Activated CD4-positive, alpha-beta T cell treated with anti-CD3 and anti-CD28 coated beads, Interleukin-2, amount 10 ng/mL, durations not matched to agents 7 days and 5 days (primary cell): ENCODE measurements at places on chromosomes 2 and 18. TPM values are rescaled to one million over a fixed set of nuclear protein-coding genes. Genes with fewer than 3 reads are reported as not detected.

PDE1A gene
- total RNA-seq = not detected

DNA sequence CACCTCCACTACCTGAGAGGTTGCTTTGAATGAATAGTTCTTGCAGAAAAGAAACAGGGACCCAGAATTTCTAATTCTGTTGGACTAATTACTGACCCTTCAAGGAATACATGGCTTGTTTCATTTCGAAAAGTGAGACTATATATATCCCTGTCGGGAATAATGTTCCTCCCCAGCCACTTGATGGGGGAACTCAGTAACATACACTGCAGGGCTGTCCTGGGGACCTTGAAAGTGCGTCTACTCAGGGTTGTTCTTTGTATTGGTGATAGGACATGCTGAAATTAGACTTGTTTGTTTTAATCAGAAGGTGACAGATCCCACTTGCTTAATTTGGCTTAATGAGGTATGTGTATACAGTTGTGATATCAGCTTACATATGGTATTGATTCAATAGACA lies 25.5 kb downstream of the MGAT5 start:
- H3K4me1 ChIP-seq = peaks cover 45% of the 10 kb centered on the region
- no peak for DNase-seq
- H3K36me3 ChIP-seq = peaks cover 32% of the 10 kb centered on the region

DNA sequence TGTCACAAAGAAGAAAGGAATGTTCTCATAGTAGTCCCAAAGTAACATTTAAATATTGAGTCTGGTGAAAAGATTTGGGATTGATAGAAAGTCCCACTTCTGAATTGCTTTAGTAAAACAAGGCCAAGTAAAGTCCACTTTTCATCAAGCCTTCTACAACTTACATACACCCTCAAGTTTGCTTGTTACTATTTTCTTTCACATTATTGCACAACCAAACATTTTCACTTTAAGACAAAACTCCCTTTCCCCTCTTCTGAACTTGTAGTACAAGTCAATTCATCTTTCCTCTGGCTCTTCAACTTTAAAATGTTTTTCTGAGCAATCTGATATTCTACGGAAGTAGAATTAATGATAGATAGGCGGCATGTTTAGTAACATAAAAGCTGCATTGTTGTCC lies 11.0 kb downstream of the MAIP1 start:
- no peaks in the 10 kb centered on the region for H3K27me3 ChIP-seq
- H3K4me3 ChIP-seq = no peak overlapping the region
- peaks cover 28% of the 10 kb centered on the region for H3K36me3 ChIP-seq
- no peak for DNase-seq
- H3K27ac ChIP-seq = no peak overlapping the region
- H3K4me1 ChIP-seq = peaks cover 8% of the 10 kb centered on the region

DNA sequence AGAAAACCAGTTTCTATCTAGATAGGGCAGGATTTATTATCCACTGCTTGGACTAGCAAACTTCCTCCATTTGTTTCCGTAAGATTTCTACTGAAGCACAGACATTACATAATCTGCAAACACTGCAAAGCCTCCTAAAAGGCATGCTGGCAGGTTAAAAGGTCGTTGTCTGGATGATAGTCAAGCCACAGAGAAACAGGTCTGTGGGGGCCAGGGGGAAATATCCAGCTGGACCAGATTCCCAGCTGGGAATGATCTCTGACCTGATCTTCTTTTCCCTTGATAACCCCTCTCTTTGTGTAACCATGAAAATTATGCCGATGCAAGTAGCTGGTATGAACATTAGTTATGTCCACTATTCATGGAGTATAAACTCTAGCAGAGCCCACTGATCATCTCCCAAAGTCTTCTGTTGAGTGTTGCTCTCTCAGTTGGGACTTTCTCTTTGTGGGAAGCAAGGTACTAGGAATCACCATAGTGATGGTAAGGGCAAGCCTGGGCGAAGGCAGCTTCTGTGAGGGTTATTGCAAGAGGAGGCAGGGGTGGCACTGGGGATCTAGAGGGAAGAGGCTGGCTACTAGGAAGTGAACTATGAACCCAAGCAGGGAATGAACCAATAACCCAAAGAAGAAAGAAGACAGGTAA lies 61.3 kb downstream of the GDF7 start:
- no peaks in the 10 kb centered on the region for H3K4me1 ChIP-seq
- no peak overlapping the region for H3K4me3 ChIP-seq
- no peak overlapping the region for H3K27ac ChIP-seq
- no peaks in the 10 kb centered on the region for H3K27me3 ChIP-seq
- no peak for DNase-seq

GRCh38 chr2:166784296-166784946 lies 103.9 kb upstream of the XIRP2 start:
- no peak for DNase-seq
- no peaks in the 10 kb centered on the region for H3K36me3 ChIP-seq
- no peak overlapping the region for H3K27ac ChIP-seq
- H3K4me3 ChIP-seq = no peak overlapping the region
- H3K4me1 ChIP-seq = no peaks in the 10 kb centered on the region

DNA sequence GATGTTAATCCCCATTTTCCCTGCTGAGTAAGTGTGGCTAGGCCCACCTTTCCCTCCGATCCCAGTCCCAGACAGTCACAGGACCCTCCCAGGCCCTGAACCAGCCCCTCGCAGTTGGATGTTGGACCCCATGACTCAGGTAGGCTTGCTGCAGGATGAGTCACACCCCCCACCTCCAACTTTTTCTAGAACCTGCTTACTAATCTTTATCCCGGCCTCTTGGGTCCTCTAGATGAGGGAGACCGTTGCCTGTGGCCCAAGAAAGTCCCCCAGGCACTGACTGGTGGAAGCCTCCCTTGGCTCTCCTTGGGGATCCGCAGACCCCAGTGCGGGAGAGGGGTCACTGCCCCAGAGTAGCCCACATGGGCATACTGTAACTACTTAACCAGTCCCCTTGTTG lies 98.5 kb downstream of the SMAD7 start:
- DNase-seq = no peak
- no peaks in the 10 kb centered on the region for H3K36me3 ChIP-seq
- H3K27me3 ChIP-seq = no peaks in the 10 kb centered on the region

GRCh38 chr2:96136129-96136720 lies 2.1 kb downstream of the ASTL start:
- no peak for DNase-seq
- H3K27ac ChIP-seq = no peak overlapping the region
- H3K4me1 ChIP-seq = peaks cover 10% of the 10 kb centered on the region

DNA sequence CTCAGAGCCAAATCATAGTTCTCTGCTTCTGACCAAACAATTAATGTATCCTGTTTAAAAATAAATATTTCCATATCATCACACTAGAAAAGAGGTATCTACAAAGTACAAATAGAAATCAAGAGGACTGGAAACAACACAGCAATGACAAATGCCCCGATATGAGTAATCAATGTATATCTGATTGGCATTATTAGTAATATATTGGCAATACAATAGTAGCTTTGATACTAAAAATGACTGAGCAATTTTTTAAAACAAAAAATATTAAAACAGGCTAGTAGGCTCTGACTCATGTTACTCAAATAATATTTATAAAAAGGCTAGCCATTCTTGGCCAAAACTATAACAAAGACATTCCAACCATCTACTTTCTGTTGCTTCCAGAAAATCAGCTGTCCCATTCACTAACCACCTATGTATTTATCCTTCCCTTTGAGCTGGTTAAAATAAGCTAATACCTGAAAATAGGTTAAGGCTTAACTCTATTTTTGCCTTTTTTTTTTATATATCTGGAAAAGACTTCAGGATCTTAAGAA lies 13.3 kb downstream of the PPP4R3B start:
- no peaks in the 10 kb centered on the region for H3K27me3 ChIP-seq
- no peak overlapping the region for H3K4me3 ChIP-seq
- peaks cover 38% of the 10 kb centered on the region for H3K36me3 ChIP-seq
- peaks cover 32% of the 10 kb centered on the region for H3K4me1 ChIP-seq

- DNase-seq = peak; percentile 22
- no peaks in the 10 kb centered on the region for H3K27me3 ChIP-seq
- peak overlapping the region; percentile 93 for H3K27ac ChIP-seq
- peaks cover 54% of the 10 kb centered on the region for H3K4me1 ChIP-seq
These were observed 8.6 kb downstream of the SNRNP27 start for GRCh38 chr2:69902213-69902922.
